Activated CD4-positive, alpha-beta T cell treated with anti-CD3 and anti-CD28 coated beads, Interleukin-2, amount 50 U/mL, for 16 hours (primary cell): ENCODE measurements at places on chromosomes 3 and 15.
A peak's percentile ranks its signal among the peaks of the same experiment; 100 is the strongest.

DNA sequence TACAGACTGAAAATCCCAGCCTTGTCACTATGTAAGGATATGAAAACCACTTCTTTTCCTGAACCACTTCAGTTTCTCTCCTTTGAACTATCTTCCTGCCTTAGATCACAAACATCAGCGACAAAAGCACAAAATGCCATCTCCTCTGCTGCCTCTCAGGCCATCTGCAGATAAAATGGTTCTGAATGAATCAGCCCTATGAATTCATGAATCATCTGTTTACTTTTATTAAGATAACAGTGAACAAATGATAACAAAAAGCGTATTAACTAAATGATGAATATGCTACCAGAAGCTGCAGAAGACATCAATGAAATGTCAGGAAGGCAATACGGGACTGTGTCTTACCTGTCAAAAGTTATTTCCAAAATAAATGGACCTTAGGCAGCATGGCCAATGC, 928.1 kb downstream of the ROBO1 start:
- DNase-seq: no peak

- DNase-seq: no peak
These were observed 163.1 kb downstream of the KCNMB2 start for GRCh38 chr3:178699364-178699763.

- DNase-seq: peak; percentile 29
These were observed 159.1 kb upstream of the EOMES start for GRCh38 chr3:27880969-27881892.

DNA sequence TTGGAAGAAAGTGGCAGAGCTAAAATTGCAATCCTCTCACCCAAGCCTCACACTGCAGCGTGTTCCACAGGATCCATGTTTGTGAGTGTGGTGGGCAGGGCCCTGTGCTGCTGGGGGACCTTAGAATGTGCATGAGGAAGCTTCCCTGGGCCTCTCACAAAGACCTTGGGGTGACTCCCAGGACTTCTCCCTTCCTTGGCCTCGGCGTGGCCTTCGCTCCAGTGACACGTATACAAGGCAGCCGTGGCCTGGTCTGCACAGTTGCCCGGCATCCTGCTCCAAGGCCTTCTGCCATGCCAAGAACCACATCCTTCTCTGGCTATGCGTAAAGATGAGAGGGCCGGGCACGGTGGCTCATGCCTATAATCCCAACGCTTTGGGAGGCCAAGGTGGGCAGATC, 196.4 kb downstream of the UACA start:
- no peak for DNase-seq

- DNase-seq: no peak
These were observed 67.6 kb downstream of the EFCAB12 start for GRCh38 chr3:129360705-129361460.

DNA sequence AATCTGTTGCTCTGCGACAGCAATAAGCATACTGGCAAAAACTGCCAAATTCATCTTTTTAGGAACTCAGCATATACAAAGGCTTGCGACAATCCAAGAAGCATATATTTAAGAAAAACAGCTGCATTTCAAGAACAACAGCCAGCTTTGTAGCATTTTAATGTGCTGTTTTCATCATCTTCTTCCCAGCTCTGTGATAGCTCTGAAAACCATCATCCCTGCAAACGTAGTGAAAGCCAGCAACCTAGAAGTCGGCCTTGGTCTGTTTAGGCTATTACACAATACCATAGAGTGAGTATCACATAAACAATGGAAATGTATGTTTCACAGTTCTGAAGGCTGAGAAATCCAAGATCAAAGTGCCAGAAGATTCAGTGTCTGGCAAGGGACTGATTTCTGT, 187.5 kb downstream of the NAALADL2 start:
- DNase-seq: no peak

- DNase-seq: no peak
These were observed 40.3 kb upstream of the NDUFB4 start for GRCh38 chr3:120555657-120556509.

GRCh38 chr3:103684904-103685303, 1250.1 kb downstream of the ZPLD1 start:
- DNase-seq: no peak

DNA sequence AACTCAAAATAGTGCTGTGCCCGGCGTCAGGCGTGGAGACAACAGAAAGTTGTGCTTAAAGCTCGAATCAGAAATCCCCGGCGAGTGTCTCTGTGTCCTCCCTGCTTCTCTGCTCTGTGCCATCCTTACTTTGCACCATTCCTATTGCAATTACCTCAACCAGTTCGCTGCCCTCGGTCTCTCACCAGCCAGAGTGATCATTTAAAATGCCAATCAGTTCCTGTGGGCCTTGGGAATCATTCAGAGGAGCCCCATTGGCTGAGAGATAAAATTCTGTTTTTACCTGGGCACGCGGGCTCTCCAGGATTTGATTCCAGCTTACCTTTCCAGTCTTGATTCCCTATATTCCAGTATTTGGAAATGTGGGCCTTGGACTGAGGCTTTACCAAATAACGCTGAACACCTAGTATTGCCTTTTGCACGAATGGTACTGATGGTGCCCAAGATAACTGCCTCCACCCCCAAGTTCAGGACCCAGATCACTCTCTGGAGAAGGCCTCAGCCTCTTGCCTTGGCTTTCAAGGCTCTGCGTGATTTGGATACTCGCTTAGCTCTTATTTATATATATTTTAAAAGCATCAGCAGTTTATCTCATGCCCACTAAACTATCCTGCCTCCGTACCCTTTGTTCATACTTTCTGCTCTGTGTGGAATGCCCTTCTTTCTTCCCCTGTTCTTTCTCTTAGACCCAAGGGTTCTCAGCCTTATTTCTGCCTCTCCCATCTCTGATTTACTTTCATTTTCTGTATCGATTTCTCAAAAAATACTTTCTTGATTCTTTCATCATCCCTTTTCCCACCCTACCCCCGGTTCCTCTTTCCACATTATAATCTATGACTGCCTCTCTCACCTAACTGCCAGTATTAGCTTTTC, 863 bp downstream of the PSMA4 start:
- DNase-seq: peak; percentile 18

DNA sequence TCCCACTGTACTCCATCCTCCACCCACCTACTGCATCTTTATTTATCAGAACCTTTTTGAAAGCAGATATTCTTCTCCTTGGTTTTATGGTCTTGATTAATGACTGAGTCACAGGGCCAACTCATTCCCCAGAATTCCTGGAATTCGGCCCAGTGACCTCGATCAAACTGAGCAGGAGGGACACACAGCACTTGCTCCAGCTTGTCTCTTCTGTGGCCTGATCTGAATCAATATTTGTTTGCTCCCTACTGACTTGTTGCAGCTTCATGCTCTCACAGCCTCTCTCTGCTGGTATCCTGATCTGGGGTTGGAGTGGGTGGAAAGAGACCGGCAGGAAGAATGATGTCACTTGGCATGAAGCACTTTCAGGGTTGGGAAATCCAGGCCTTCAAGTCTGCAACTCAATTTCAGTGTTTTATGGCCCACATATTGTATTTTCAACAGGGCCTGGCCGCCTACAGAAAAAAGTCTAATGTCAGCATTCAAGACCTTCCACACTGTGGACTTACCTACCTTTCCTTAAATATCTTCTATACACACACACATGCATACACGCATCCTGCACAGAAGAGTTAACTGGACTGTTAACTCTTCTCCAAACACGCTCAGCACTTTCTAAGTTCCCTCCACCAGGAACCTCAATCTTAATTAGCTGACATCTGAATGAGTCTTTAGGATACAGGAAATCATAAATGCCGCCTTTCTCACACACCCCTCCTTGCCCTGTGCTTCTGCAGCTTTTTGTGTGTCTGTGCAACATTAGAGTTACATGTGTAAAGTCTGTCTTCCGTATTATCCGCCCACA, 4.6 kb downstream of the ANXA2 start:
- no peak for DNase-seq

GRCh38 chr15:58026552-58026951, 39.0 kb downstream of the ALDH1A2 start:
- no peak for DNase-seq

DNA sequence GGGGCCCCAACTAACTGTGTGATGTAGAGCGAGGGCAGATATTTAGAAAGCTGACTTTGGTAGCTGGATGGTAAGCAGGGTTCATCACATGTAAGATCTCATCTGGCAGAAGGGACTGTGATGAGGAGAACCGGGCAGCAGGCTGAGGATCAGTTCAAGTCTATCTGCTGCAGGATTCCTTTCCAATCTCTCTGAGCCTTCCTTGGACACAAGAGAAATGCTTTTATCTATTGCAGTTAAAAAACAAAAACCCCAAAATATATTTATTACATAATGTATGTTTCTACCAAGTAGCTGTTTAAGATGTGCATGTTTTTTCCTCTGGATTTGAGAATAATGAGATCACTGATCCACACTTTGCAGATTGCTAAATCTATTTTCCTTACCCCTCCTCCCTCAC, 411.5 kb downstream of the RAP2B start:
- DNase-seq: no peak

DNA sequence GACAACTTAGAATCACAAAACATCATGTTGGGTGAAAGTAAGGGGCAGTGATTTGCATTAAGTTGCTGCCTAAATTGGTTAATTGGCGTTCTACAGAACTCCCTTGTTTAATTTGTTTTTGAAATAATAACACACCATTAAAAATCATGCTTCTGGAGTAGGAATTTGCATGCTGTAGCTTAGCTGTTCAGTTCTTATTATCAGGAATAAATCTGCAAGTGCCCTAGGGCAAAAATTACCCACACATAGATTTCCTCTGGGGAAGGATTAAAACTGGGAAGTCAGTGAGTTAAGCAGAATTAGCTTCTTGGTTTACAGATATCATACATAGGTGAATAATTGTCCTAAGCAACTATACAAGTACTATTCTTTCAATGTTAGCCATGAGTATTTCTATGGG, 381.6 kb upstream of the NAALADL2 start:
- DNase-seq: no peak

DNA sequence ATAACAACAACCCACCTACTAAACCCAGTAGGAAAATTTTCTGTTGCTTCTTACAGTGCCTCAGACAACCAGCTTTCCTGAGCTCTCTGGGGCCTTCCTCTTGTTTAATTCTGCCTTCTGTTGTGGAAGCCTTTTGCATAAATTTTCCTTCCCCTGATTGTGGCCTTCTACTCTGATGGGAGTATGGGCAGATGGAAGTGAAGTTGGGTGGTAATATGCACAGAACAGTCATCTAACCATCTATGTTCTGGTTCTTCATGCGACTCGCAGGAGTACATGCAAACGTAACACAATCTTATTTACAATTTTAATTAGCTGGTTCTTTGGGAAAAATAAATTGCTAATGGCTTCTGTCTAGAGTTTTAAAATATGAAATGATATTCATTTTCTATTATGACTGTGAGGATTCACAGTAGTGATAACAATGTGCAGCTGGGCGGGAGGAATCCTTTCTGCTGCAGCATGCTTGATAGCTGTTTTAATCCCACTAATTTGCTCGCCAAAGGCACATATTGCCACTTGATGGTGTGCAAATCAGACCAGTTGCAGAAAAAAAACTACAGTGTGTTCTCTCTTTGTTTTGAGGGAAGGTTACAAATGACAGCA, 311.5 kb upstream of the ROPN1 start:
- DNase-seq: no peak

- DNase-seq: no peak
These were observed 154.1 kb downstream of the ADAMTS17 start for GRCh38 chr15:100187677-100188076.

DNA sequence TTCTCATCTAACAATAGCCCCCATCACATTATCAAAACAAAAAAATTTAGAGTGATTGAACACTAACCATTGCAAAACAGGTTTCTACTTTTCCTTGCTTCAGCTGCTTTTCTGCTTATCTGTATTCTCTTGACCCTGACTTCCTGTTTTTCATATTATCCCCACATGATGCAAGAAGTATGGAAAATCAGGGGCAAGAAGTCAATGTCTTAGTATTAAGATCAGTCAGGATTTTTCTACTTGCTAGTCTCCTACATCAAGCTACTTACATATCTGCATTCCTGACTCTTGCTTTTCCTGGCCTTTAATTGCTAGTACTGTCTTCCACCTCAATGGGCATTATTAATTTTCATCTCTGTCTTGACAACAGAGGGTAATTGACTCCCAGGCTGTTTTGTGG, 300.2 kb downstream of the OTOL1 start:
- no peak for DNase-seq

GRCh38 chr3:152349392-152349791, 80.7 kb downstream of the MBNL1 start:
- DNase-seq: no peak
